NCI-H524 treated with DMSO at 0.1 percent for 48 hours (cell line): ENCODE measurements at places on chromosomes 2 and 18.

DNA sequence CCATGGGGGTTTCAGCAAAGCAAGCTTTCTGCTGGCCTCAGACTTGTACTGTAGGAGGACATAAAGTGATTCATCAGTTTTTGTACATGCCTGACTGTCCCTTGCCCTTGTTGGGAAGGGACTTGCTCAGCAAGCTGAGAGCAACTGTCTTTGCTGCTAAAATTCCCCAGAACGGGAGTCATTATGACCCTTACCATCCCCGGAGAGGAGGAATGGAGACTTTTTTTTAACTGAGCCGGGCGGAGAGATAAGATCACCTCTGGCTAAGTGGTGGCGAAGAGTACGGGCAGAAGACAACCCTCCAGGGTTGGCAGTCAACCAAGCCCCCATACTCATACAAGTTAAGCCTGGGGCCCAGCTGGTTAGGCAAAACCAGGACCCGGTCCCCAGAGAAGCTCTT is 20.4 kb upstream of the NAGK start:
- DNase-seq = no peak

DNA sequence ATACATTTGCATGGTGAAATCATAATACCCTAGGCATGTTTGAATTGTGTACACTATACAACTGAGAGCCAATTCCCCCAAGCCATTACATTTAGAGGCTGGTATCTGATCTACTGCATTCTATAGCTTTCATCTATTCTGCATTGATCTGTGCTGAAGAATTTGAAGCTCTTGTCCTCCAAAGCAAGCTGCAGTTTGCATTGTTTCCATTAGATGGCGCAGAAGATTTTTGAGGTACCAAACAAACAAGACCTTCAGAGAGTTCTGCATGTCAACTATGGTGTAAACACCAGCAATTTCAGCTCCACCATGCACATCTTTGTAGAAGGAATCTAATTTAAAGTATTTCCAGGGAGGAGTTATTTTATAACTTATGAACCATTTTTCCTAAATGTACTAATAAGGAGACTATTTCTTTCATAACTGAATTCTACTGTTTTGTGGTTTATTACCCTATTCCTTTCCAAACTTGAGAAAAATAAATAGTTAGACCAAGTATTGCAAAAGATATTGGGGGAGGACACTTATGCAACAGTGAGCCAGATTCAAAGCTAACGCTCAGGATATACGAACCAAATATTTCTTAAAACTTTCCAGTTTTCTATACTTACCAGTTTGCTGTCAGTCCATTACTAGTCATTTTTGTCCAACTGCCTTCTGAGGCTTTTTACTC is 761.8 kb upstream of the ACVR2A start:
- no peak for DNase-seq

DNA sequence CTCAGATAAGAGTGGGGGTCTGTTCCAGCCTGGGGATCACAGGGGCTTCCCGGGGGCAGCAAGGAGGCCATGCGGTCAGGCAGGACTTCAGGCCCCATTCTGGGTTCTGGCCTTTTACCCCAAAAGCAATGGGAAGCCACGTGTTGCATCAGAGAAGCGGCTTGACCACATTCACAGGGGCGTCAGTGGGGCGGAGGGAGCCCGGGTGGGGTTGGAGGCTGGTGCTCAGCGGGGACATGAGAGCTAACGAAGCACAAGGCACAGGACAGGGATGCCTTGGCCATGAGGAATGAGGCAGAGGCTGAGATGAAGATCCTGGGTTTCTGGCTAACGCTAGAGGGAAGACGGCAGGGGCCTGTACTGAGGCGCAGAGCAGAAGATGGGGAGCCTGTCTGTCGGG is 6.1 kb downstream of the HJURP start:
- no peak for DNase-seq

GRCh38 chr2:209763106-209763505 is 8.5 kb upstream of the UNC80 start:
- DNase-seq = no peak

- no peak for DNase-seq
These were observed 1089.3 kb downstream of the SUCLG1 start for GRCh38 chr2:83369601-83370418.

DNA sequence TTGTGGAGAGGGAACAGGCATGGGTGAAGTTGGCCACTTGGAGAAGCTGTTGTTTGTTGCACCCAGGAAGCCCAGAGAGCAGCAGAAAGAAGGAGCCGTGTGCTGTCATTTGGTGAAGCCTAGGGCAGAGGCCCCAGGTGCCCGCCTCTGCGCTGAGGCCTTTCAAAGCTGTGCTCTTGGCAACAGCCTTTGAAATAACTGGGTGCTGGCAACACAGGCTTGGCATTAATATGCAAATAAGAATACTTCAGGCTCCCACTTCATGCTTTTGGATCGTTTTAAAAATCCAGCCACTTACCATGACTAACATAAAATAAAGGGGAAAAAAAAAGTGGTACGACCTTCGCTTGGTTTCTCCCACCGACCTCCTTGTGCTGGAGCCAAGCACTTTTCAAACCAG is 41.1 kb downstream of the DHRS9 start:
- DNase-seq = no peak

GRCh38 chr2:79734518-79734917 is 221.7 kb downstream of the CTNNA2 start:
- no peak for DNase-seq

- DNase-seq = no peak
These were observed 47.0 kb downstream of the NCKAP5 start for GRCh38 chr2:133521146-133521745.

GRCh38 chr2:11408959-11409571 is 56.9 kb downstream of the E2F6 start:
- DNase-seq = no peak

DNA sequence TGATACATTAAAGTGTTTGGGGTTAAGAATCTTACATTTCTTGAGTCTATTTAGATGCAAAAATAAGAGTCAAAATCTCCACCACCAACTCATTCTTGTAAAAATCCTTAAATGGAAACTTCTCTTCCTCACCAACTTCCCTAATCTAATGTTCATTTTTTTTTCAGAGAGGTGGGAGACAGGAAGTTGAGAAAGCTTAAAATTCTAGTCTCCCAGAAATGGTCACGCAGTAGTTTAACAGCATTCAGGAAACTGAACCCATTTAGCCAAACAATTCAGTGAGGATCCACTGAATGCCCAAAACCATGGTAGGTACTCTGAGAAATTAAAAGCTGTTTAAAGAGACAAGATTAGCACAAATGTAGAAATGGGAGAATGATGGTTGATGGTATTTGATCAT is 69.0 kb downstream of the TXNL1 start:
- no peak for DNase-seq

DNA sequence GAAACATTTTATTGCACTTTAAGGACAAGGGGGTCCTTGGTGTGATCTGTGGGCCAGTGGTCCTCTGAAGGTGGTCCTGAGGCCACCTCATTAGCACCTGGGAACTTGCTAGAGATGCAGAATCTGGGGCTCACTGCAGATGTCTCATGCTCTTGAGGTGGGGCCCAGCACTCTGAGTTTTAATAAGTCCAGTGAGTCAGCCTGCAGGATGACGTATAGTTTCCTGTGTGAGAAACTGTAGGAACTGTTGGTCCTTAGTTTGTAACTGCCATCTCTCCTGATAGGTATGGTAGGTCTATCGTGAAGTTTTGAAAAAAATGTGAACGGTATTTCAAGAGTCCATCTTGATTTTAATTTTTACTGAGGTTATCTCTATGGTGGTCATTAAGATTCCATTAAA is 2.8 kb downstream of the TRPM8 start:
- DNase-seq = no peak

- no peak for DNase-seq
These were observed 173.7 kb downstream of the FBXO15 start for GRCh38 chr18:73973972-73974371.

DNA sequence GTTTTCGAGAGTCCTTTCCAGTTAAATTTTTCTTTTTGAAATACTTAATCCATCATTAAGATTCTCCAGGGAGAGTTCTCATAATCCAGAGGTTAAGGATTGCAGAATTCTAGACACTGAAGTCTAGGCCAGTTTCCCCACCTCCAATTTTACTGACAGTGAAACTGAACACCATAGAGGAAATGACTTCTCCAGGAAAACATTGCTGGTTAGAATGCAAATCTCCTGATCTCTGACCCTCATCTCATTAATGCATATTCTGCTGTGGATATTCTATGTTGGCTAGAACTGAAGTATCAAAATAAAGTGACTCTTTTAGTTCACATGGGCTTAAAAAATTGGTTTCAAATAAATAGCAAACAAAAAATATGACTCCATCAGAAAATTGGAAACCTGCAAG is 105.8 kb upstream of the UGP2 start:
- DNase-seq = no peak

DNA sequence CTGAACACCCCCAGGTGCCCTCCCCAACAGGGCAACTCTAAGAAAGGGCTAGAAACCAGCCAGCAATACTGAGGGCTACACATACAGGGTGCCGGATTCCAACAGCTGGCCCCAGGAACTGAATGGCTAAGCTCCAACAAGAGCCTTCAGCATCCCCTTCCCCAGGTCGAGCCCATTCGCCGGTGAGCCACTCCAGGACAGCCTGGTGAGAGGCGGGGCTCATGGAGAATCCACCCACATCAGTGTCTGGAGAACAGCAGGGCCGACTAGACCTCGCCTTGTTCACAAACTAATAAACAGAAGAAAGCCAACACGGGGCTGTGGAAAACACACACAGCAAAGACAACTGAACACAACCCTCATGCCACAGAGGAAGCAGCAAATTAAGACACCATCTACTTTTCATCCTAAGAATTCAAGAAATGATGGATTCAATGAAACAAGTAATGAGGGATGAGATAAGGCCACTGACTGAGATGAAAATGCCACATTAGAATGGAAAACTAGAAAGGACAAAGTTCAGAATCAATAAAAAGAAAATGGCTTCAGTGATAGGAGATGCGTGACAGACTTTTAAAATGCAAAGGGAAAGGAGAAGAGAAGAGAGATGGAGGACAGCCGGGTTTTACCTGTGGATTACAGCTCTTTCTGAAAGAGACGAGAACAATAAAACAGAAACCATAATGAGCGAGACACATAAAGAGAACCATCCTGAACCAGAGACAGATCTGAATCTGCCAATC is 8.2 kb downstream of the PER2 start:
- no peak for DNase-seq

DNA sequence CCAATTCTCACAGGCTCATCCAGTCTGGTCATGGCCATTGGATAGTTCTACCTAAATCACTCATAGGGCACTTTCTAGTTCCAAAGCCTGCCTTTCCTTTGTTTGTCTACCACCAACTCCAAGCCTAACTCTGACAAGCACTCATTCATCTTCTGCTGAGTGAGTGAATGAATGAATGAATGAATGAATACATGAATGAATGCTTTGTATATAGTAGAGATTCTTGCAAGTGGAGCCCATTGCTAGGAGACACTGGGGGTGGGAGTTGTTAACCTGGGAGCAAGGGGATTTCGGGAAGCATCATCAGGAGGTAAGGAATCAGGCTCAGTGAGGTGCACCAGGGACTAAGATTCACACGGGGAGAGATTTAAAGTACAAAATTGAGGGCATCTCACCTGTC is 3.3 kb upstream of the MOCOS start:
- no peak for DNase-seq

DNA sequence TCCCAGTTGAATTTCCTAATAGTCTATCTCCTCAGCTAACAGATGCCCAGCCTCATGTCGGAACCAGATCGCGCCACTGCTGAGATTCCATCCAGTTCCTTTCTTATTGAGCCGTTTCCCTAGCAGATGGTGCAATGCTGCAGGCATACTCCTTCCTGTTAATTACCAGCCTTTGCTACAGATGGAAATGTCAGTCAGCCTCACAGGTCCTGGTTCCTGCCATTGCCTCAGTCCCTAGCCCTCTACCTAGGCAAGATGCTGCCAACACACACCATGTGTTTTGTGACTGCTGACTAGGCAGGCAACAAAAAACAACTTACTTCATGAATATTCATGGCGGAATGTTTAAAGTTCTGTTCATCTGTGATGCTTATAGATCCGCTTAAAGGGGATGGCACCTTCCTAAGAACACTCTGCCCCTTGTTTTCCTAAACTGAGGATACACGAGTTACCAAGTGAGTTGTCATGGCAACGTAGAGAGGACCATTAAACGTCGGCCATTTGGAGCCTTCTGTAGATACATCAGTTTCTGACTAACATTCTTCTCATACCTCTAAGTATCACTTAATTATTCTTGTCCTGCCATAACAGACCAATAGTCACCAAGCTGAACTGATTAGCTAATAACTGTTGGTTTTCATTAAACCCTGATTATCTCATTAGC is 749.5 kb downstream of the RNF144A start:
- DNase-seq = peak; percentile 99

DNA sequence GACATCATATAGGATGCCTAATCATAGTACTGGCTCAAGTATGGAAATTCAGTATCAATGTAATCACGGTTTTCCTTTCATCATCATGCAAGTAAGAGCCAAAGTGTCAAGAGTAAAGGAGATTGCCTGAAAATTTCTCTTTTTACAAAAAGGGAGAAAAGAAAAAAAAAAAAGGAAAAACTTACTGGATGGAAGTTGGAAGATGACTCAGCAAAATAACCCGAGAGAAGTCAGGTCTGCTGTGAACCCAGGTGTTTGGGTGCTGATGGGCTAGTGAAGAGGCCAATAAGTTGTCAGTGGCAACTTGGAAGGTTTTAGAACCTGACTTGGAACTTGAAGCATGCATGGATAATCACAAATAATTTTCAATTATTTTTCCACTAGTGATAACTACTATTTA is 441.9 kb upstream of the SLC14A2 start:
- DNase-seq = no peak

DNA sequence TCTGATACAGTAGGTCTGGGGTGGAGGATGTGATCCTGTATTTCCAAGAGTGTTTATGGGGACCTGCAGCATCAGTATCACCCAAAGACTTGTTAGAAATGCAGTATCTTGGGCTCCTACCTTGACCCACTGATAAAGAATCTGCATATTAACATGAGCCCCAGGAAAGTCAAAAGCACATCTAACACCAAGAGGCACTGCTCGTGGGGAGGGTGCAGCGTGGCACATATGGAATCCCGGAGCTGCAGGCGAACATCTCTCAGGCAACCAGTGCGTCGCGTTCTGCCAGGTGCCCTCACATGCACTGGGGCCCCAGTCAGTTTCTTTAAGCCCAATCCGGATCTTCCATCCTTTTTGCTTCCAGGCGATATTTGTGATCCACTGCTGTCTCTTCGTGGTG is 41.3 kb upstream of the ASB18 start:
- DNase-seq = no peak

GRCh38 chr2:69177063-69177771 is 164.2 kb downstream of the ANTXR1 start:
- no peak for DNase-seq

DNA sequence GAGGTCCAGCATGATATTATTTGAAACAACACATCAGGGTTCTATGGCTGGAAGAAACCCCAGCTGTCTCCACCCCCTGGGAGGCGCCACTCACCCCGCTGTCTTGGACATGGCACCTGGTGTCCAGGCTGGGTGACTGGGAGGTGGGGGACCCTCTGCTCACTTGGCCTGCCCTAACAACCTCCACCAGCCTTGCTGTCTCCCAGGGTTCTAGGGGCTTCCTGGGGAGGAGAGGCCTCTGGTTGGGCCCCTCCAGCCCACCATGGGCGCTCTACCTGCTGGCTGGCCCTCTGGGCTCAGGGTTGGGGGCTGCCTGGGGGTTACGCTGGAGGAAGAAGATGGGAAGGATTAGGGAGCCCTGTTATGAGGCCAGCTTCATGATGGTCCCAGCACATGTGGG is 16.3 kb downstream of the PER2 start:
- no peak for DNase-seq

GRCh38 chr2:151111599-151112278 is 149.9 kb downstream of the RBM43 start:
- DNase-seq = no peak
